Fibroblast of skin of scalp (primary cell): ENCODE measurements at places on chromosomes 12 and 14.

DNA sequence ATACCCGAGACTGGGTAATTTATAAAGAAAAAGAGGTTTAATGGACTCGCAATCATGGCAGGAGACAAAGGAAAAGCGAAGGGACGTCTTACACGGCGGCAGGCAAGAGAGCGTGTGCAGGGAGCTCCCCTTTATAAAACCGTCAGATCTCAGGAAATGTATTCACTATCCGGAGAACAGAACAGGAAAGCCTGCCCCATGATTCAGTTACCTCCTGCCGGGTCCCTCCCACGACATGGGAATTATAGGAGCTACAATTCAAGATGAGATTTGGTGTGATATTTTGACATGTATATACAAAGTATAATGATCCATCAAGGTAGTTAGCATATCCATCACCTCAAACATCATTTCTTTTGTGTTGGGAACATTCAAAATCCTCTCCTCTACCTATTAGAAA lies 2.3 kb upstream of the CDCA4 start:
- no peak for DNase-seq

GRCh38 chr14:36243183-36243582 lies 66.7 kb upstream of the PTCSC3 start:
- no peak for DNase-seq

DNA sequence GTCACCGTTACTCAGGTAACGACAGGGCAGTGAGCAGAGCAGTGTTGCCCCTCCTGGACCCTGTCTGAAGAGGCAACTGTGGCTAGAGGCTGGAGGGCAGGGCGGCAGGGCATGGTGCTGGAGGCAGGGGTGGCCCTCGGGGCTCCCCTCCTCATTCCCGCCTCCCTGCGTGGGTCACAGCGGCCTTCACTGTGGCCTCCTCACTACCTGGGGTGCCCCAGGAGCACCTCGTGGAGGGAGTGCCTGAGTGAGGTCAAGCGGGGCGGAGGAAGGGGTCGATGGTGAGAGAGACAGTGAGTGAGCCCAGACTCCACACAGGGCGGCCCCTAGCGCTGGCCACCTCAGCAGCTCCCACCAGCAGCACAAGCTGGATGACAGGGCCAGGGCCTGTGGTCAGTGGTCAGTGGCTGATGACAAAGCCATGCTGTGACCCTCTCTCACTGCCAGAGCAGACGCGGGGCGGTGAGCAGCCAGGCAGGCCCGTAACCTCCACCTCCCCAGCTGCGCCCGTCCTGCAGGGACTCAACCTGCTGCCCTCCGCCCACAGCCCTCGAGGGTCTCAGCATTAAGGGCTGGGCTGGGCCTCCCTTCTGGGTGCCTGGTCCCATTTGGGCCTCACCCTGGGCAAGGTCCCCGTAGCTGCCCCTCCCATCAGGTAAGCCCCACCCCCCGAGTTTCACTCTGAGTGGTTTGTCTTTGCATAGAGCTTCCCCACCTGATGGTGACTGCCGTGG lies 17.8 kb downstream of the GPR132 start:
- no peak for DNase-seq

- DNase-seq = no peak
Observed at GRCh38 chr12:21980544-21980943, 39.3 kb upstream of the ABCC9 start.

- DNase-seq = peak; percentile 63
Observed at GRCh38 chr12:130787445-130788410, 51.3 kb downstream of the STX2 start.

GRCh38 chr12:103348935-103349334 lies 146.8 kb downstream of the C12orf42 start:
- no peak for DNase-seq

DNA sequence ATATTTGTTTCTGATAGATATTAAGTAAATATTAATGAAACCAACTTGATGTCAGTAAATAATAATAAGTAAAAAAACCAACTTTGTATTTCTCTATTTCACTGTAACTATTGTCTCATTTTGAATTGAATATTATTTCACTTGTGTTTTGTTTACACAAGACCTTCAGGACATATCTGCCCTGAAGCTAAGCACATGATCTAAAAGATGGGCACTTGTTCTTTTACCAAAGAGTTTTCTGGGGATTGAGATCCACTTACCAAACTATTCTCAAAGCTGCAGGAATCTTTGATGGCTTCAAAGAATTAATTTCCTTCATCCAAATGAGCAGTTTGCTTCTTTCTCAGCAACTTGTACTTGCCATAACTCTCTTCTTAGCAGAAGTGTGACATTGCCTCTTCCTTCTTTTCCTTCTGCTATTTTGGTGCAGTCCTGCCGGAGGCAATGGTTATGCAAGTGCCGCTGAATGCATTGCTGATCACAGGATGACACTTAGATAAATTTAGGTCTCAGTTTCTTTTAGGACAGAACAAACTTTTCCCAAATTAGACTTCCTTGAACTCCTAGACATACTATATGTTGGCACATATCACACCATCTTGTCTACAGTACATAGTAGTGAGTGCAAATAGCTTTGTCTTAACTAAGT lies 9.2 kb downstream of the FAR2 start:
- DNase-seq = no peak

DNA sequence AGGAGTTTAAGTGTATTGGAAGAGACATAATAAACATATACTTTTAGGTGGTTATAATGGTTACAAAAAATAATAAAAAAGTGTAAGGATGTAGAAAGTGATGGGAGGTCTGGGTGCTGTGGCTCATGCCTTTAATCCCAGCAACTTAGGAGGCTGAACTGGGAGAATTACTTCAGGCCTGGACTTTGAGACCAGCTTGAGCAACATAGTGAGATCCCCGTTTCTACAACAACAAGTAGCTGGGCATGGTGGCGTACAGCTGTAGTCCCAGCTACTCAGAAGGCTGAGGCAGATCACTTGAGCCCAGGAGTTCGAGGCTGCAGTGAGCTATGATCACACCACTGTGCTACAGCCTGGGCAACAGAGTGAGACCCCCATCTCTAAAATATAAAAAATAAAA lies 19.0 kb downstream of the NUBPL start:
- no peak for DNase-seq

GRCh38 chr14:23861666-23862065 lies 91.9 kb upstream of the DHRS4 start:
- DNase-seq = no peak

DNA sequence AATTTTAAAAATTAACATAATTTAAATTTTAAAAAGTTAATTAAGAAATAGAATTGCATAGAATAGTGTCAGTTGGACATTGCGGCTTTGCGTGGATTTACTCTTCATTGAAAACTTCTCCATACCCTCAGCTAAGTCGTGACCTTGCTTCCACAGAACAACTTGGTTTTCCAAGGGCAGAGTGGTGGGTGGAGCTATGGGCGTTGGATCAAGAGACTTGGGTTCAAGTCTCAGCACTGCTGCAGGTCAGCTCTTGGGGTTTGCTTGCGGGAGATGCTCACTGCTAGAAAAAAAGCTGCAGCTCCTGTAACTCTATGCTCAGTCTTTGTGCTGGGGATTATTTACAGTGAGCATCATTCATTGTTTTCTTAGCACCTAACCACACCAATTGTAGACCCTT lies 133.7 kb downstream of the PRIMA1 start:
- DNase-seq = no peak

- DNase-seq = no peak
Observed at GRCh38 chr12:109572506-109572845, 828 bp downstream of the MMAB start.

- DNase-seq = no peak
Observed at GRCh38 chr14:73851000-73851399, 631 bp upstream of the PTGR2 start.

DNA sequence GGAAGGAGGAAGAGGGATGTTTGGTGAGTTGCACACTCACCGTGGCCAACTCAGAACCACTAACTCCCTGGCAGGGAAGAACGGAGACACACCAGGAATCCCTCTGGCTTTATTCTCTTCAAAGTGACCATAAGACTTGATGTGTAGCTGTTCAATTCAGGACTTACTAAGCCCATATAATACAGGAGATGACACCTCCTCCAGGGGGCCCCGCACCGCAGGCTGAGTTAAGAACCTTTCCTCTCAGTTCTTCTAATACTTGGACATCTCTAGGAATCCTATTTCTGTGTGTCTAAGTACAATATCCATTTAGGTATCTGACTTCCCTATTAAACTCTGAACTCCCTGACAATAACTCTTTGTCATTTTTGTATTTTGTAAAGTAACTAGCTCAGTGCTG lies 49.5 kb downstream of the DCAF4 start:
- no peak for DNase-seq

- DNase-seq = no peak
Observed at GRCh38 chr12:59646636-59647035, 50.8 kb downstream of the SLC16A7 start.

DNA sequence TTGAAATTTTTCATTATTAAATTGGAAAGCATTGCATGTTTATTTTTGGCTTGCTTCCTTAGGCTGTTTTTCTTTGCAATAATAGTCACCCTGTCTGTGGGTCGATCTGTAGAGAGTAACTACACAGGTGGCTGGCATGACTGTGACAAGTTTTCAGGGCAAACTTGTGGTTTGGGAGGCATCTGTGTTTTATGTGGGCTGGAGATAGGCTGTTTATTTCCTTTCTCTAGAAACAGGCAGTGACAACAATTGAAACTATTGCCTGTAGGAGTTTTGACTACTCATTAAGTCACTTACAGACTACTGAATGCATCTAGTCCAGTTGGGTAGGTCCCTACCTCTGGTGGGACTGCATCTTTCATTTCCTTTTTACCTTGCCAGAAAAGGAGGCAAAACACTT lies 155.6 kb downstream of the DYRK2 start:
- no peak for DNase-seq

DNA sequence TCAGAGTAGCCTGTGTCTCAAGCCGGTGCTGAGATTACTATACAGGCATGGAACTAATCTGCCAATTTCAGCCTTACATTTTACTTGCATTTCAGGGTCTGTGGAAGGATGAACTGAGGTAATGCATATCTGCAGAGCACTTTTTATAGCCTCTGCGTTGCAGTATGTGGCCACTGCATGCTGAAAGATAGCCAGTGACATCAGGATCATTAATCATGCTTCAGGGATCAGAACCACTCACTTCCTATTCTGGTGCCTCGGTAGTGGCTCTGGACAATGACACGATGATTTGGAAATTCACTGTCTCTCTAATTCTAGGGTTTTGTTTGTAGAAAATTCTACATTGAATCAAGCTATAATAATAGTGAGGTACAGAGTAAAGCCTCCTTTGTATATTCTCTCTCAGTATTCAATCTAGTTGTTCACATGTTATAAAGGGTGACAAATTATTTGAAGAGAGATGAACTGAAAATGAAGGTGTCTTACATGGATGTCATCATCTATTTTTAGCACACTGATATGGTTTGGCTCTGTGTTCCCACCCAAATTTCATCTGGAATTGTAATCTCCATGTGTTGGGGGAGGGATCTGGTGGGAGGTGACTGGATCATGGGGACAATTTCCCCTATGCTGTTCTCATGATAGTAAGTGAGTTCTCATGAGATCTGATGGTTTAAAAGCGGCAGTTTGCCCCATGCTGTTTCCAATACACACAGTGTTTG lies 554.3 kb upstream of the MIS18BP1 start:
- no peak for DNase-seq

GRCh38 chr12:5409619-5410018 lies 22.3 kb upstream of the NTF3 start:
- DNase-seq = no peak

DNA sequence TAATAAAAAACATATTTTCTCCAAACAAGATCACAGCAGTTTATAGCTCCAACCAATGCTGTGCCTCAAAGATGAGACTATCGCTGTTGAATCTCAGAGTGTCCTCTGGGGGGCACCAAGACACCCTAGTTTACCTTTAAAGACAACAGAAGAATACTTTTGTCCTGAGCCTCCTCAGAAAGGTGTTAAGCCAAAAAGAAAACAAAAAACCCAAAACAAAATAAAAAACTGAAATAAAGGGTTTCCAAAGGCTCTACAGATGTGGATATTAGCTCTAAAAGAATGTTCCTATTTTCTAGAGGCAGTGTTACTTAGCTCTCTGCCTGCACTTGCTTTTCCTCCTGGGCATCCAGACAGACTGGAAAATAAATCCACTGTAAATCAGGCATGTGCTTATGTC lies 86.9 kb upstream of the TTC7B start:
- peak; percentile 56 for DNase-seq

GRCh38 chr12:96265400-96265799 lies 71.2 kb downstream of the ELK3 start:
- DNase-seq = no peak
